ENCODE measurements at places on chromosomes 5 and 9.

GRCh38 chr9:136181784-136182419, 23.0 kb downstream of the LHX3 start:
- no peak for DNase-seq

DNA sequence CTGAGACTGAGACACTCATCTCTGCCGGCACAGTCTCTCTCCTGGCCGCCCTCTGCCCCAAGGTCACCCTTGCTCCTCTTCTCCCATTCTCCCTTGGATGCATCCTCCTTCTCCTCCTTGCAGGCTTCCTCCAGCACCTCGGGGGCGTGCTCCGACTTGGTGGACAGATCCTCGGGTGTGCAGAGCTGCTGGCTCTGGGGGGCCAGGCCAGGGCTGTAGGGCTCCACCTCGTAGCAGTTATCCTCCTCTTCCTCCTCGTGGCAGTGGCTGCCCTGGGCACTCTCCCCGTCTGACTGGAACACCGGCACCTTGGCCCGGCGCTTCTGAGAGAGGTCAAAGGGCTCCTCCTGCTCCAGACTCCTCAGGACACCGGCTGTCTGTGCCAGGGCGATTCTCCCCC, 63.3 kb downstream of the ZNF366 start:
- no peak for DNase-seq

GRCh38 chr9:68462105-68462775, 78.4 kb downstream of the TMEM252 start:
- DNase-seq, result no peak

- DNase-seq, result no peak
Measured at GRCh38 chr5:145903113-145903512, 30.3 kb upstream of the GRXCR2 start.

DNA sequence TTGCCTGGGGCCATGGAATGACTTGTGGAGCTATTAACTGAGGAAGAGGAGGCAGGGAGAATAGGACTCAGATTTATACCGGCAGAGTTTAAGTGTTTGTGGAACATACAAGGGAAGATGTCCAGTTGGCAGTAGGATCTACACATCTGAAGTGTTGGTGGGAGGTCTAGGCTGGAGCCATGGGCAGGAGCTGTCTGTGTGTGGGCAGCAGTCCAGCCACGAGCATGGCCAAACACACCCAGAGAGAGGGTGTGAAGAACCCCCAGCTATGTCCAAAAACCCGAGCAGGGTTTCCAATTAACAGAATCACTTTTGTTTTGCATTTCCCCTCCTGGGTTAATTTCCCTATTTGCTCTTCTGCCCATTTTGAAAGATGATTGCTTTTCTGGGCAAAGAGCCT, 393.7 kb downstream of the CDK5RAP2 start:
- DNase-seq, result no peak

GRCh38 chr9:122086873-122087272, 6.2 kb downstream of the TTLL11 start:
- DNase-seq, result no peak

- DNase-seq, result no peak
Measured at GRCh38 chr9:88056876-88057275, 81.4 kb downstream of the SPATA31C2 start.

DNA sequence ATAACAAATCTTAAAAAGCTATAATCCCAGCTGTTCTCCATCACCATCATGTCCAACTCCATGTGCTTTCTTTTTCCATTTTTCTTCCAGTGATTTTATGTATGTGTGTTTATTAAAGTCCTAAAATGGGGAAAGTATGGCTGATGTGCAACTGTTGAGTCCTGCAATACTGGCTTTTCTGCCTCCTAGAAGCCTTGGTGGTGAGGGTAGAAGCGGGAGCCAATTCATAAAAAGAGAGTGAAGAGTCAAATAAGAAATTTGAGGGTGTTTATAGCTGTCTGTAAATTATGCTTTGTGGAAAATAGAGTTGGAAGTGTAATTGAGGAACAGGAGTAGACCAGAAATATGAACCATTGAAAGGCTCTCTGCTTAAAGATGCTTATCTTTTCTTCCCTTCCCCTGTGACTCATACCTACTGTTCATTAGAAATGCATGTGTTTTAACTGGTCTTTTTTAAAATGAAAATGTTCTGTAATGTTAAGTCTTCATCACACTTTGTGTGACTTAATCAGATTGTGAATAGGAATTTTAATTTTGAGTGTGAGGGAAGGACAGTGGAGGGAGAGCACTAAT, 80.1 kb downstream of the ZCCHC7 start:
- DNase-seq, result no peak

DNA sequence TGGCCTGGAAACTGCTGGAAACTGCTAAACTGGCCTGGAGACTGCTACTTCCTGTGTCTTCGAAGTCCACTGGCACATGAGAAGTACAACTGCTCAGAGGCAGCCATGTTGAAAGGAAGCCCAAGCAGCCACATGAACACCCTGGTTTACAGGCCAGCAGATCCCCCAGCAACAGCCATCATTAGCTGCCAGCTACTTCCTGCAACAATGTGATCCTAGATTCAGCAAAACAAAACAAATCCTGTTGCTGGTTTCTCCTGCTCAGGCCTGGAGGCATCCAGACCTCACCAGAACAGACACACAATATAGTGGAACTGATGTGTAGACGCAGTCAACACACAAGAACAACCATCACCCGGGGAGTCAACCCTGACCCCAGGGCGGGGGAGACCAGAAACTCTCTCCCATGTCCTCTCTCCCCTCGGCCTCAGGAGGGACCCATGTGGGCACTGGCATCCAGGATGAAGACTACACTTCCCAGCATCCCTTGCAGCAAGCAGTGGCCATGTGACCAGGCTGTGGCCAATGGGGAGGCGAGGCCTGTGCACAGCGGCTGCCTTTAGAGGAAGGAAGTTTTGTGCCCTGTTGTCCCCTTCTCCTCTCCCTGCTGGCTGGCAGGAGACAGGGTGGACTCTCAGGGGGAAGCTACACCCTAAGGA, 9.2 kb upstream of the LCN15 start:
- DNase-seq, result no peak

GRCh38 chr5:1347571-1347970, 2.7 kb upstream of the CLPTM1L start:
- no peak for DNase-seq

DNA sequence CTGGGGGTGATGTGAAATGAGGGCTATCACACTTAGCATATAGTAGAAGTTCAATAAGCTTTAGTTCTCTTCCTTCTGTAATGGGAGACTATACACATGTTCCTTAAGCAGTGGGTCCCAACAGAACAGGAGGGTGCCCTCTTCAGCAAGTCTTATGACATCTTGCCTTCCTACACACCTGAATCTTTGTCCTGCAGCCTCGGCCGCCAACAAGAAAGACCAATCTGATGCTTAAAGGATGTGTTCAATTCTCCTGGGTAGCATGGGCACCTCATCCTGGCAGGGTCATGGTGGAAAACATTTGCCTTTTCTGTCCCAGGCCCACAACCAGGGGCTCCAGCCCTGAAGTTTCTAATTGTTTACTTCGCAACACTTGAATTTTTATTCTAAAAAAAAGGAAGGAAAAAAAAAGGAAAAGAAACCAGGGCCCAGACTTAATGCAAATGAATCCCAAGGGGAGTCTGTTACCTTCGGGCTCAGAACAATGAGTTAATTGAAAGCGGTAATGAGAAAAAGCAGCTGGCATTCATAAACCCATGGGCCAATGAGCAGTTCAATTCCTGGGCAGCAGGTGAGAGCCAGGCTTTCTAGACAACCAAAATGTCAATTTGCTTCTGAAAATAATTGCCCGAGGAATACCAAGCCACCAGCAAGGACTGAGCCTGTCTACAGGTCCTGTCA, 26.2 kb upstream of the SMAD5 start:
- DNase-seq, result no peak

GRCh38 chr5:82105457-82105856, 133.6 kb downstream of the ATG10 start:
- DNase-seq, result no peak
